Transverse colon (tissue), 4 donors: ENCODE measurements at places on chromosomes 1 and 21. TPM values are rescaled to one million over a fixed set of nuclear protein-coding genes. Genes with fewer than 3 reads are reported as not detected.

The STXBP3 gene
- total RNA-seq: 68.4 TPM

The BEND5 gene
- total RNA-seq: 1.9 TPM

The UMODL1 gene
- total RNA-seq: 3.2 TPM

The AMY1C gene
- total RNA-seq: not detected

The CCDC185 gene
- not detected for total RNA-seq

The ADSS2 gene
- total RNA-seq: 37.0 TPM

The ARTN gene
- total RNA-seq: 1.5 TPM

The FCRL6 gene
- 0.55 TPM for total RNA-seq

The TCHHL1 gene
- total RNA-seq: not detected

The TEDDM1 gene
- not detected for total RNA-seq

The FCN3 gene
- 1.9 TPM for total RNA-seq

The RABGAP1L gene
- total RNA-seq: 105 TPM

- peak; percentile 73 for DNase-seq
These were observed 11.3 kb downstream of the BTG2 start for GRCh38 chr1:203316626-203317093.

DNA sequence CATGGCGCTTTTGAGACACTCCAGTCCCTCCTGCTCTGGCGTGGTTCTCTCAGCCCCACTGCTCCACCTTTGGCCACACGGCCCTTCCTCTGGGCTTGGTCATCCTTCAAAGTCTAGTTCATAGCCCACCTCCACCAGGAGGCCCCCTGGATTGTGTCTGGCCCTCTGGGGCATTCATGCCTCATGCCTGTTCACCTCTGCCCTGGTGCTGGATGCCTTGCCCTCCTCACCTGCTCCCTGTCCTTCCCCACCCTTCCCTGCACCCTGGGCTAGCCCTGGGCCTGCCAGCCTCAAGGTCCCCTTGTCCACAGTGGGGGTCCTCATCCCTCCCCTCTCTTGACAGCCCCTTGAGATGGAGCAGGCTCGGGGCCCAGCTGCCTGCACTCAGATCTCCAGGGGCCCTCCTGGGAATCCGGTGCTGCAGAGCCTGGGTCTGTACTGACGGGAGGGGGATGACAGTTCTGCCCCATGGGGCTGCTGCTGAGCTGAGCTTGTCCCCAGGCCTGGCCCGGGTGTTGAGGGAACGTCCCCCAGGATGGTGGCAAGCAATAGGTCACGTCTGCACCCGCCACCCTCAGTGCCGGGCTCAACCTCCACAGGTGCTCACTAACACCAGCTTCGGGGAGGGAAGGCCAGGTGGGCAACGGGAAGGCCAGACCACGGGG lies 18.4 kb downstream of the PRXL2B start:
- DNase-seq: no peak

GRCh38 chr1:36570478-36571060 lies 87.9 kb upstream of the CSF3R start:
- DNase-seq: no peak

- DNase-seq: no peak
These were observed 255.0 kb upstream of the ADGRL2 start for GRCh38 chr1:81545734-81546133.

- no peak for DNase-seq
These were observed 7.8 kb upstream of the CDK18 start for GRCh38 chr1:205496661-205497060.

- peak; percentile 5 for DNase-seq
These were observed 66.6 kb downstream of the TRIM11 start for GRCh38 chr1:228339766-228340685.

- no peak for DNase-seq
These were observed 33.6 kb downstream of the RUNX1 start for GRCh38 chr21:35015435-35016024.

GRCh38 chr1:47937586-47938254 lies 59.5 kb downstream of the TRABD2B start:
- no peak for DNase-seq

DNA sequence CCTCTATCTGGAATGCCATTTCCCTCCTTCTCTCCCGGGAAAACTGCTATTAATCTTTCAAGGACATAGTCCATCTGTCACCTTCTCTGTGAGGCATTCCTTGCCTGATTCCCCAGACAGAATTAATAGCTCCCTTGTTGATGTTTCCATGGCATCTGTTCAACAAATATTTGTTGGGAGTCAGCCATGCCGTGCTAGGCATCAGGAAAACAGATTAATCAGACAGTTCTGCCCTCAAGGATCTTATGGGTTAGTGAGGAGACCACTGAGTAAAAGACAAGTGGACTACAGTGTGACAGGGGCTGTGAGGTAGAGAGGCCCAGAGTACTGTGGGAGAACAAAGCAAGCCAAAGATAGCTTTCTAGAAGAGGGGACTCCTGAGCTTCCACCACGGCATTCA lies 11.4 kb upstream of the MAGOH start:
- DNase-seq: no peak

GRCh38 chr1:246566813-246567645 lies 773 bp downstream of the CNST start:
- DNase-seq: no peak

GRCh38 chr21:38315122-38315521 lies 58.3 kb downstream of the KCNJ15 start:
- no peak for DNase-seq

GRCh38 chr1:149925345-149925744 lies 2.3 kb downstream of the SF3B4 start:
- DNase-seq: no peak

DNA sequence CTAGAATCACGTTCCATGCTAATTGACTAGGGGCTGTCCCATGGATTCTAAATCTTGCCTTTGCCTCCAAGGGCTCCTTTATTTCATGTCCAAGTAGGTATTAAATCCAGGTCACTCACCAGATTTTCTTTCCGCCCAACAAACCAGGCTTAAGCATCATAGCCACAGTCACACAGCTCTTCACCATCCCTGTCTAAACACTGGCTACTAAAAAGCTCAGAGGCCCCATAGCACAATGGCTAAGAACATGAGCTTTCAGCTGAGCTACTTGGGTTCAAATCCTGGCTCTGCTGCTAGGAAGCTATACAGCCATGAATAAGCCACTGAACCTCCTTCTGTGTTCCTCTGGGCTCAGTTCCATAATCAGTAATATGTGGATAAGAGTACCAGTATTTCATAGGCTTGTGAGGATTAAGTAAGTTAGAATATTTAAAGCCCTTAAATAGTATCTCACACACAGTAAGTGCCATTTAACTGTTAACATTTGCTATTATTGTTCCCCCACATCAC lies 277.2 kb upstream of the GJB5 start:
- no peak for DNase-seq

GRCh38 chr21:29991624-29992023 lies 51.8 kb upstream of the GRIK1 start:
- DNase-seq: no peak

DNA sequence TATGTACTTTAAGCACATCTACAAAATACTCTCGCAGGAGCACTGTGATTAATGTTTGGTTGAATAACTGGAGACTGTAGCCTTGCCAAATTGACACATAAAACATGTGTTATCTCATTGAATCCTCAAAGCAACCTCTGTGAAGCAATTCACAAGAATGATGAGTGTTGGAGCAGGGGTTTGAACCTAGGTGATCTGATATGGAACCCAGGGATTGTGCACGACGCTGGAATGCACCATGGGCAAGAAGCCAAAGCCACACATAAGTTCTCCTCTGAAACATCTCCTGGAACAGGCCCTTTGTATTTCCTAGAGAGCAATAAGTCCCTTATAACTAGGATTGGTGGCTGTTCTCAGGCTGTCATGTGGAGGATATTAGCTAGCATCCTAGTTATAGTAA lies 124.6 kb upstream of the IVNS1ABP start:
- DNase-seq: no peak

DNA sequence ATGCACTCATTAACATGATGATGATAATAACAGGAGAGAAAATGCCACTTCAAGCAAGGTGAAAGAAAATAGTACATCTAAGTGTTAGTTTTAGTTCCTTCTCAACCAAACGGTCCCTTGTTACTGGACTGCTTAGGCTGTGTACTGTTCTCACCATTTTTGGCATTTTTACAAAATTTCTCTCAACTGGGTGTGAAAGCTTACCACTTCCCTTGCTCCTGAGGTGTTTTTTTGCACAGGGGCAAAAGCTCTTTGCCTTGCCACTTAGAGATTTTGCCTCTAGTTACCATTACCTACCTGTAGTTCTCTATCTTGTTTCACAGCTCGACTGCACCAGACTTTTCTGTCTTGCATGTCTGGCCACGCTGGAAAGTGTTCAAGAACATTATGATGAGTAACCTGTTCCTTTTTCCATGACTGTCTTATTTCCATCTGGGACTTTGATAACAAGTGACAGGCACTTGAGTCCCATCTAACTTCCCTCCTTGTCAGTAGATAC lies 10.7 kb downstream of the NEK7 start:
- DNase-seq: no peak

DNA sequence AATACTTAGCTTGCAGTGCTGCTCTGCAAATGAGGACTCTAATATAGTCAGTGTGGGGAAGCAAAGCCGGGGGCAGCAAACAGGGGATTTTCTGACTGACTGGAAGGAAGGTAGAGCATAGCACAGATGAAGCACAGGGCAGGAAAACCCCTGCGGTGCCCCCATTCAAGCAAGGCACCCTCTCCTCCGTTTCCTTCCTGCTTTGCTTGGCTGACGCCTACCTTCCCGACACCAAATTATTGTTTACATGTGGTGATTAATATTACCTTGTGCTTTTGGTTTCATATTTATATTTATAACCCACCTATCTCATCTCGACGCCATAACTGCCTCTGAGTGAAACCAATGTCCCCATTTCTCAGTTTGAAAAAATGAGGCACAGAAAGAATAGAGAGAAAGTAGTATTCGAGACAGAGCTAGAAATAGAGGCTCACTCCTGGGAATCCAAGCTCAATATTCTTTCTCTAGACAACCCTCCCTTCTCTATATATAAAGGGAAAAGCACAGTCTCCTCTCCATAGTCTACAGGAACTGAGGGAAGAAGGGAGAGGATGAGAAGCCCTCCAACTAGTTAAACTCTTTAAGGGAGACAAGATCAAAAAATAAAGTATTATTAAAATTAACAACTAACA lies 41.3 kb downstream of the PIK3C2B start:
- no peak for DNase-seq

- no peak for DNase-seq
These were observed 4.8 kb upstream of the DSCAM start for GRCh38 chr21:40851749-40852148.

DNA sequence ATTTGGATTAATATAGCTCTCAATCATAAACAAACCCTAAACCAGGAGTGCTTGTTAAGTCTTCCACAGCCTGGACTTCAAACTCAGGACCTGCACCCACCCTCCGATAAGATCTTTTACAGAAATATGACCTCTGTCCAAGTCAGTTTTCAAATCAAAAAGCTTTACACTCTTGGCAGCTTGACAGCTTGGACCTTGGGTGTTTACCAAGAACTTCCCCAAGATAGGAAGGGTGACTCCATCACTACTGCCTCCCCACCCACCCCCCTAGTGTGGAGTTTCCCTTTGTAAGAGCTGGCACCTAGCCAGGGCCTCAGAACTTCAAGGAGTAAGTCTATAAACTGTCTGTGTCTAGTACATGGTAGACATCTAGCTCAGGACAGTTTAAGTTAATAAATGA lies 9.6 kb downstream of the BCAR3 start:
- DNase-seq: peak; percentile 82

DNA sequence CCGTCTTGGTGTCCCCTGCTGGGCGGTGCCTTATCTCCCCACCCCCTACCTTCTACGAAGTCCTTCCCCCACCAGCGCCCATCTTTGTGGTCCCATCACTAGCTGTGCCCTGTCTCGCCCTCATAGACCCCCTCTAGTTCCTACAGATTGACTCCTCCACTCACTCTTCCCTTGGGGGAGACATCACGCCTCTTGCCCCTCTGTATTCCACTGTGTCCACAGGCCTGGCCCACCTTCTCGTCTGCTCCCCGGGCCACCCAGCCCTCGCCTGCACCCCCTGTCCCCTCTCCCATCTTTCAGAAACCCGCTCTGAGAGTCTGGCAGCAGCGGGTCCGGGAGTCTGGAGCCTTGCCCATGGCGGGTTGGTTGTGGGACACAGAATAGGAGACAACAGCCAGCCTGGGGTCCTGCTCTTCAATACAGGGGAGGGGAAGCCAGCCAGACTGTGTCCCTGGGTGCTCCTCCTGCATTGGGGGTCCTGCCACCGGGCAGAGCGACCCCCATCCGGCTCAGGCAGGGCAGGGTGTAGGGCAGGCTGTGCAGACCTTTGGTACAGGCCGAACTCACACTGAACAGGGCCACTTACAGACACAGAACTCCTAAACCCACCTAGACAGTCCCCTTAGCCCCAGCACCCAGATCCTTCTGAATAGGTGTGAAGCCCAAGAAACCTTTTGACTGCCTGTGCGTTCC lies 1.1 kb downstream of the RNF187 start:
- DNase-seq: no peak

DNA sequence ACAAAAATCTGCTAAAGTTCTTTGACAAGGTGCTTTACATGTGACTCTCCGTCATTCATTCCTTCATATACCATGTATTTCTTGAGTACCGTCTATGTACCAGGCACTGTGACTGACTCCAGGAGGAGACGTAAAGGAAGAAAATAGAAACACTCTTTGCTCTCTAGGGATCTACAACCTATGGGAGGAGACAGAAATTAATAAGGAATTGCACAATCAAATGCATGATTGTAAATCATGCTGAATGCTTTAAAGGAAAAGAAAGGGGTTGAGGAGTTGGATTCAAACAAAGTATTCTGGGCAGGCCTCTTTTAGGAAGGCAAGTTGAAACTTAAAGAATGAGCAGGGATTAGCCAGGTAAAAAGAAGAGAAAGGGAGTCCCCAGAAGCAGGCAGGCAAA lies 239.1 kb upstream of the FGGY start:
- no peak for DNase-seq

DNA sequence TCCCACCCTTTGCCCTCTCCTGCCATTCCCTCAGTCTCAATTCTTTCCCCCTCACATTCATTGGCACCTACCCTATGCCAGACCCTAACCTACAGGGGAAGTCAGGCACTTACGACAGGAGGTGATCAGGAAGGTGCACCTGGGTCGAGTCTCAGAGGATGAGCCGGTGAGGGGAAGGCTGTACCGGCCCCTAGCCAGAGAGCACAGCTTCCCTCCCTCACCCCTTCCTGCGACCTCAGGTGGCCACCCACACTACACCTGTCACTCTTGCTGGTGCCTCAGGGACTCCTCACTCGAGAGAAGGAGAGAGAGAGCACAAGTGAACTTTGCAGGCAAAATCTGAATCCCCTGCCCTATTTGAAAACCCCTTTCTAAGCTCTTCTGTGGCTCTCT lies 1.7 kb upstream of the MYOM3 start:
- DNase-seq: no peak

GRCh38 chr21:37463083-37463801 lies 96.7 kb downstream of the DYRK1A start:
- DNase-seq: no peak

DNA sequence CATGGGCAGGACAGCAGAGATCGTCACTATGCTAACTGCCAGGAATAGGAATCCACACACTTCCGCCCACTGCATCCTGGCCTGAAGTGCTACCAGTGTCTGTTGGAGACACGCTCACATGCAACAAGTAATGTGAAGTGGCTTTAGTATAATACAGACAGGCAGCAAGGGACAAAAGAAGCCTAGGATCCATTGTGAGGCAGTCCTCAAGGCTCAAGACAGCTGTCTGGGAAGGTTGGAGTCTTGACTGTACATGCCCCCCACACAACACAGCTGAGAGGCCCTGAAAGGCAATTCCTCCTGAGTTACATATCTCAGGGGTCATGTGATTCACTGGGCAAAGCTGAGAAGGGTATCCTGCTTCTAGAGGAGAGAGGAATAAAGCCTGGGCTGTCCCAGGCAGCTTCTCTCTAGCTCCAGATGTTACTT lies 39.9 kb upstream of the CD1D start:
- DNase-seq: no peak

GRCh38 chr1:107228704-107229371 lies 88.0 kb downstream of the NTNG1 start:
- no peak for DNase-seq
